Activated naive CD8-positive, alpha-beta T cell treated with anti-CD3 and anti-CD28 coated beads, Interleukin-2, amount 50 U/mL, for 16 hours (primary cell): ENCODE measurements at places on chromosomes 11 and 22.

DNA sequence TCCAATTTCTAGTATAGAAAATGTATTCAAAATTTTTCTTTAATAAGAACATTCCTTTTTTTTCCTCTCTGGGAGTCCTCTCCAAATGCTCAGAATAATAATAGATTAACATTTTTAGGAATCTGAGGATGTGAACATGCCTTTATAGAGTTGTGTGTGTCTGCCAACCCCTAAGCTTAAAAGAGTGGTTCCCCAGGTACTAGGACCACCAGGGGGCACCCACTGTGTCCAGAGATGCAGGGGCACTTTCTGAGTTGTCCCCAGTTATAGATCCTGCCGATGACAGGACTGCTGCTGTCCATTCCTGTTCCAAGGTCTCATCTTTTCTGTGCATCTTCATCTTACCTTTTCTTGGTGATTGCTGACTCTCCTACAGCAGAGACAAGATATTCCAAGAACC lies 27.0 kb upstream of the MICAL2 start:
- no peak for DNase-seq

DNA sequence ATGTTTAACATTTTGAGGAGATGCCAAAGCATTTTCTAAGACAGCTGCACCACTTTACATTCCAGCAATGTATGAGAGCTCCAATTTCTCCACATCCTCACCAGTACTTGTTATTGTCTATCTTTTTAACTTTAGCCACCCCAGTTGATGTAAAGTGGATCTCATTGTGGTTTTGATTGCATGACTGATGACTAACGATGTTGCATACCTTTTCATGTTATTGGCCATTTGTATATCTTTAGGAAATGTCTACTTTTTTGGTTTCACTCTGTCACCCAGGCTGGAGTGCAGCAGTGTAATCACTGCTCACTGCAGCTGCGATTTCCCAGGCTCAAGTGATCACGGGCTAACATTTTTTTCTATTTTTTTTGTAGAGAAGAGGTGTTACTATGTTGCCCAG lies 8.9 kb downstream of the TTC28 start:
- DNase-seq: no peak

GRCh38 chr22:27258616-27259172 lies 542.9 kb downstream of the MN1 start:
- DNase-seq: no peak

DNA sequence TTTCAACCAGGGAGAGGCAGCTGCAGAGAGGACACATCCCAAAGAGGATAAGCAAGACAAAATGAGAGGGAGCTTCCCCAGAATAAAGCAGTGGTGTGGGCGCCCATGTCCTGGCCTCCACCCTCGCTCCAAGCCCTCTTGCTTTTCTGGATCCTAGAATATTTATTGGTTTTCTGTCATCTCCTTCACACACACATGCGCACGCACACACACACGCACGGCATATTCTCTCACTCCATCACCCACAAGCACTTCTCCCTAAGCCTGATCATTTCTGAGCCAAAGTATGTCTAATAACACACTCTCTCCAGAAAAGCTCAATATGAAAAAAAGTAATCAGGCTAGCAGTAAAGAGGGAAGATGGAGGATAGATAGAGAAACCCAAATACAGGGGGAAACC lies 7.6 kb downstream of the IGSF9B start:
- DNase-seq: no peak

GRCh38 chr11:47139878-47140277 lies 36.8 kb downstream of the ARFGAP2 start:
- DNase-seq: no peak

DNA sequence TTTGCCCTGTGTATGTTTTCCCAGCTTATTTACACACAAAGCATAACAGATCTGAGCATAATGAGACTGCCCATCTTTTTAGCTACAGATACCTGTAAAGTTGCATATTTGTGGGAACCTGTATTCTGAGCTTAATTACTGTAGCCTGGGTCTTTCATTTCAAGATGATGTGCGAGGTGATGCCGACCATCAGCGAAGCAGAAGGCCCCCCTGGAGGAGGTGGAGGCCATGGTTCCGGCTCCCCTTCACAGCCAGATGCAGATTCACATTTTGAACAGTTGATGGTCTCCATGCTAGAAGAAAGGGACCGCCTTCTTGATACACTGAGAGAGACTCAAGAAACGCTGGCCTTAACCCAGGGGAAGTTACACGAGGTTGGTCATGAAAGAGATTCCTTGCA lies 1.5 kb downstream of the PPFIA1 start:
- DNase-seq: no peak

DNA sequence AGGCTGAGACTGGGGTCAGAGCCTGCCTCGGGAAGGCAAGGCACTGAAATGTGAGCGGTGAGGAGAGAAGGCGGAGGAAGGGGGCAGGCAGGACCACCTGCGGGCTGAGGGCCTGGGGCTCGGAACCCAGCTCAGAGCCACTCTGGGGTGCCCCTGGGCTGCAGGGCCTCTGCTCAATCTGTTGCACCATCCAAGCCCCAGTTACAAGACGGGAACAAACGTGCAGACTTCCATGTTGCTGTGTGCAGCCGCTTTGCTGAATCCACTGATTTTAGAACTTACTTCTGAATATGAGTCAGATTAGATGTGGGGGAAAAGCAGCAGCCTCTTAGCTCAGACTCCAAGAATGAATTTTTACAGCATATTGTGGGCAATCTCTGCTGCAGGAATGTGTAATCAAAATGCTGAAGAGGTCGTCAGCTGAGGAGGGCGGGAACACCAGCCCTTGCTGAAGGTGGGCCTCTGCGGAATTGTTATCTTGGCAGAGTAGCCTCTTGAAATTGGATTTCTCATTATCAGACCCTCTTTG lies 21.6 kb downstream of the PARVG start:
- no peak for DNase-seq

GRCh38 chr11:112662554-112662953 lies 298.7 kb upstream of the NCAM1 start:
- DNase-seq: no peak

GRCh38 chr11:70019576-70020011 lies 58.5 kb upstream of the ANO1 start:
- no peak for DNase-seq

DNA sequence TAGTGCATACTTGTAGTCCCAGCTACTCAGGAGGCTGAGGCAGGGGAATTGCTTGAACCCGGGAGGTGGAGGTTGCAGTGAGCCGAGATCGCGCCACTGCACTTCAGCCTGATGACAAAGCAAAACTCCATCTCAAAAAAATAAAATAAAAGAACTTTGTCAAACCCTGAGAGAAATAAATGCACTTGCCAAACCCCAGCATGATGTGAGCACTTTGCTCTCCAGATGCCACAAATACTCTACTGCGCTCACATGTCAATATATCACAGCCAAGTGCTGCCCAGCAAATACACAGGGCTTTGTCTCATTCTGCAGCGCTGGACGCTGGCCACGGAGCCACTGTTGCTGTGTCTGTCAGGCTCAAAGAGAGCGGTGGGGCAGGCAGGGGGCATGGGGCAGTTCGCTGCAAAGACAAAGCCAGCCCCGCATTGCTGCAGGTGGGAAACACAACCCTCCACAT lies 45.1 kb downstream of the AHNAK start:
- no peak for DNase-seq

DNA sequence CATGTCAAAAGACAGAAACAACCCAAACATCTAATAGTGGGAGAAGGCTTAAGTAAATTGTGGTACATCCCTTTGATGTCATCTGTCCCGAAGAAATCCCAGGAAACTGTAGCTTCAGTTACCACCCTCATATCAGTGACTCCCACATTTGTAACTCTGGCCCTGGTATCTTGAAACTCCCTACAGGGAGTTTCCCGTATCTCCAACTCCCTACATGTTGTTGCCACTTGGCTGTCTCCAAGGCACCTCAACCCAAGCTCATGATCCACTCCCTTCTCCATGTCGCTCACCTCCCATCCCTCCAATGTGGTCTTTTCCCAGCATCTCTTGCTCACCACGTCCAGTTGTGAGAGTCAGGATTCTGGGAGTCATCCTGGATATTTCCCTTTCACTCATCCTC lies 68.1 kb downstream of the CACNG2 start:
- no peak for DNase-seq

DNA sequence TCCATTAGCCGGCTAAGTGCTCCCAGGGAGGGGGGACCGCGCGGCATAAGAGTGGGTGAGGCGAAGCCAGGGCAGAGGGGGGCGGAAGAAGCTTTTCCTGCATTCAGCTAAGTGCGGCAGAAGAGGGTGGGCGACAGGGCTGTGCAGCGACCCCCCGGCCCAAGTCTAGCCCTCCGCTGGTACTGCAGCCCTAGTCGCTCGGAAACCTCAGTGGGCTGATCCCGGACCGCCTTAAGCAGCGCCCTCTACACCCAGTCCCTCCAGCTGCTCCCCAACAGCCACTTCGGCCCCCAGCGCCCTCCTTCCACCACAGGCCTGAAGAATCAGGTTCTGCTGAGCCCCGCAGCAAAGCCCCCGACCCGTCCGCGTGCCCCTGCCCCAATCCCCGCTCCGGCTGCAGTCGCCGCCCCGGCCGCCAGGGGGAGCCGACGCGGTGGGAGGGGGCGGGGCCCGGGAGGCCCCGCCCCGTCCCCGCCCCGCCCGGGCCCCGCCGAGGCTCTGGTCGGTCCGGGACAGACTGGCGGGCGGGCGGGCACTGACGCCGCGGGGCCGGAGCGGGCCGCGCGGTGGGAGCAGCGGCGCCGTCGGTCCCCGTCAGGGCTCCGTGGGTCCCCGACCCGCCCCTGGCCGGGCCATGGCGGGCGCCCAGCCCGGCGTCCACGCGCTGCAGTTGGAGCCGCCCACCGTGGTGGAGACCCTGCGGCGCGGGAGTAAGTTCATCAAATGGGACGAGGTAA lies at the start of gene PLCB3:
TSS of gene PLCB3 (plus strand) at position 515 of the 737 bp plus-strand sequence. CDS start at position 635, 120 bp downstream.
- no peak for DNase-seq

DNA sequence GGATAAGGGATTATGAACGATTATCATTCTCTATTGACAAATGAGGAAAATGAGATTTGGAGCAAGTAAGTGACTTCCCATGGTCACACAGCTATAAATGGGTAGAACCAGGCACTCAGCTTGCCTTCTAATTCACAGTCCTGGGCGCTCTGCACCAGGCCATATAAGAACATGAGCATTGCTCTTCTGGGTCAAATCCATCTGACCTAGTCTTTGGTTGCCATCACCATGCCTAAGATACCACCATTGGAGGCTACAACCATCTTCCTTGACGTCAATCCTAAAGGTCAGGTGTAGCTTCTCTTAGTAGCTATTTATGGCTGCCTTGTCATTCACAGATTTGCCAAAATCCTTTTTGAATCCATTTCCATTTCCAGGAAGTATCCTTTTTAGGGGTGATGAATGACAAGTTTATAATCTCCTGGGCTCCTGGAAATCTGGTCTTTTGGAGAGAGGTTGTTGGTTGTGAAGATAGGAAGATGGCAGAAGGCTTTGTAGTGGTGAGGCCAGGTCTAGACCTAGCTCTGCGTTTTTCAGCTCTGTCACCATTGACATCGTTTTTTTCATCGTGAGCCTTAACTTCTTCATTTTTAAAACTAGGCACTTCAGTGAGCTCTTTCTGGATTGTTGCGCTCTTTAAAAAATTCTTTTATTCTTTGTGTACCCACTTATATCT lies 11.1 kb downstream of the ZBTB16 start:
- DNase-seq: no peak

DNA sequence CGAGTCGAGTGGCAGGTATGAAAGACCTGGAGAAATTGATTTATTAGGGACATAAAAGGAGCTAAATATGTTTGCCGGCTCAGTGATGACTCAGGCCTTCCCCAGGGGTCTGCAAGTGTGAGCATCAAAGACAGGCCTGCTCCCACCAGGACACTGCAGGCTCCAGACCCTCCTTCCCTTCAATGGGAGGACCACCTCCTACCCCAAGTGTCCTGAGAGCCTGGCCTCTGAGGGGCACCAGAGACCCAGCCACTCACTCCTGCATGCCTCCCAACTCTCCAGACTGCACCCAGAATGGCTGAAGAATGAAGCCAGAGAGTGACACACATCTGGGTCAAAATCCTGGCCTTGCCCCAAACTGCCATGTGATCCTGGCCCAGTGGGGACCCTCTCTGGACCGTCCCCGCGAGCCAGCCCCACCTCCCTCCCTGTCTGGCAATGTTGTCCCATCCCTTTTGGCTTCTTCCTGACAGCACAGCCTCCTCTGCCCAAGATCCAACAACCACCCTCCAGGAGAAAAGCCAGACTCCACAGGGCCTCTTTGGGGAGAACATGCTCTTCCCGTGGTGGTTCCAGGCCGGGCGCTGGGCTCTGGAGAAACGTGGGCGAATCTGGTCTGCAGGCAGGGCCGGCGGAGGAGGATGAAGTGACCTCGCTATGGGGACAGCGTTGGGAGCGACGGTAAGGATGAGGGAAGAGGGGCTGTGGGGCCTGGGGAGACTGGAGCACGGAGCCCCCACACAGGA lies 36.2 kb downstream of the CYTH4 start:
- DNase-seq: no peak

- no peak for DNase-seq
These were observed 16.8 kb downstream of the GNB1L start for GRCh38 chr22:19837915-19838314.

GRCh38 chr11:79173615-79174014 lies 267.2 kb downstream of the TENM4 start:
- DNase-seq: no peak

DNA sequence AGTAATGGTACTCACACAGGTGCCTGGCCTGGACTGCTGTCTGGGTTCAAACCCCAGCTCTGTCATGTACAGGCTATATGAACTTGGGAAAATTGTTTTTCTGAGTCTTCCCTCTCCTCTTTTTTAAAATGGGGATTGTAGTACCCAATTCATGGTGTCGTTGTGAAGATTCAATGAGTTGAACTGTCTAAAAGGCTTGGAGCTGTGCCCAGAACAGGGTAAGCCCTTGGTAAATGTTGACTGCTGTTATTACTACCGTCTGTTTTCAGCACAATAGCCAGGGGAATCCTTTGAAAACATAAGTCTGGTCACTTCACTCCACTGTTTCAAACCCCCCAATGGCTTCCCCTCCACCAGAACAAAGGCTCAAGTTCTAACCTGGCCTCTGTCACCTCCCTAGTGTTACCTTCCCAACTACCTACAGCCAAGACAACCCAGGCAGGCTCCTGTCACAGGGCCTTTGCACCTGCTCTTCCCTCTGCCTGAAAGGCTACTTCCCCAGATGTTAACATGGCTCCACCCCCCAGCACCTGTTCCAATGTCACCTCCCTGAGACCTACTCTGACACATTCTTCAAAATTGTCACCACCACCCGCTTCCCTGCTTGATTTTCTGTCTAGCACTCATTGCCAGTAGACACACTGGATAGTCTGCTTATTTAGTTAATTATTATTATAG lies 152.8 kb downstream of the CHST1 start:
- DNase-seq: no peak
